ENCODE measurements at places on chromosomes 6 and 20.

GRCh38 chr6:153208706-153209105 lies 77.6 kb upstream of the RGS17 start:
- no peak for DNase-seq

DNA sequence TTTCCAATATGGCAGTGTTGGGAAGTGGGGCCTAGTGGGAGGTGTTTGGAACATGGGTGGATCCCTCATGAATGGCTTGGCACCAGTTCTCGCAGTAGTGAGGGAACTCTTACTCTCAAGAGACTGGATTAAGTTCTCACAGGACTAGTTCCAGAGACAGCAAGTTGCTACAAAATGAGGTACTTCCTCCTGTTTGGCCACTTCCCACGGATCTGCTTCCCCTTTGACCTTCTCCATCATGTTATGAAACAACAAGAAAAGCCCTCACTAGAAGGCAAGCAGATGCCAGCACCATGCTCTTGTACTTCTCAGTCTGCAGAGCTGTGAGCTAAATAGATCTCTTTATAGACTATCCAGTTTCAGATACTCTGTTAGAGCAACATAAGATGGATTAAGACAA lies 3.1 kb downstream of the RSPH3 start:
- no peak for DNase-seq

DNA sequence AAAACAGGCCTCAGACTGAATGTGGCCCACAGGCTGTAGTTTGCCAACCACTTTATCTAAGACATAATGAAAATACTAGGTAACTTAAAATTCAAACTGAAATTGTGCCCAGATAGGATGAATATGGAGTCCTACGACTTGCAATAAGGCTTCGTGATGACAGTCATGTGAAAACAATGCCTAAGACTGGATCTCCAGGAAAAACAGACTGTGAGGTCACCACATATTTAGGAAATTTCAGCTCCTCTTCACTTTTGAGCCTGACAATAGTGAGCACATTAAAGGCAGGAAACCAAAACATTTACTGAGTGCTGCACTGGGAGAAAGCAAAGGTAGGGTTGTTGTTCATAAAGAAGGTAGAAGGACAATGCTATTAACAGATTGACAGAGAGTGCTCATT lies 50.0 kb downstream of the RTN4IP1 start:
- DNase-seq, result no peak

DNA sequence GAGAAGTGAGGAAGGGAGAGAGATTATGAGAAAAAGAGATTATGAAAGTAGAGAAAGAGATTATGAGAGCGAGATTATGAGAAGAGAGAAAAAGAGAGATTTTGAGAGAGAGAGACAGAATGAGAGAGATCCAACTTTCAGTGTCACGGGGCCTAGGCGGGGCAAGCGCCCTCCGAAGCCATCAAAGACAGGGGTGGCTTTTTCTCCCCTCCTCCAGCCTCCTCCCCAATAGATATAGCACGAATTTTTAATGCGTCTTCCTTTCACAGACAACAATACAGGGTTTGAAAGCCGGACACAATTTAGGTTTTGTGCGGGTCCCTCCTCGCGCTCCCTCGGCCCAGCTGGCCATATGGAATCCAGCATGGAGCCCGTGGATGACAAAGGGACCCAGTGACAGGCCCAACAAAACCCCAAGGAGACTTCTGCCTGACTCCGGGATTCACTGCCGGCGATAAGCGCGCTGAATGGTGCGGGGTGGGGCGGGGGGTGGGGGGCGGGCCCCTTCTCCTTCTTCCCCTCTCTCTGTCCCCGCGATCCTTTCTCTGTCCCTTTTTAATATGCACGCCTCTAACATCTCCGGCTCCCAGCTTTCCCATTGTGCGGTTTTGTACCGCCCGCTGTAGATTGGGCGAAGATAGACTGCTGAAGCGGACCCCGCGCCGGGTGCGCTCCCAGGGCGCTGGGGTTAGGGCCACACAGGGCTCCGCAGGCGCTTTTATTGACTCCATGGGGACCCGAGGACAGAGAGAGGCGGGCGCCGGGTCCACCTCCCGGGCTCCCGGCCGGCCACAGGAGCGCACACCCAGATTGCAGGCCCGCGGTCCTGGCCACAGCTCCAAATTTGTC lies 5.4 kb downstream of the NKX2-2 start:
- DNase-seq, result no peak

GRCh38 chr6:150466196-150466595 lies 97.4 kb downstream of the IYD start:
- no peak for DNase-seq

DNA sequence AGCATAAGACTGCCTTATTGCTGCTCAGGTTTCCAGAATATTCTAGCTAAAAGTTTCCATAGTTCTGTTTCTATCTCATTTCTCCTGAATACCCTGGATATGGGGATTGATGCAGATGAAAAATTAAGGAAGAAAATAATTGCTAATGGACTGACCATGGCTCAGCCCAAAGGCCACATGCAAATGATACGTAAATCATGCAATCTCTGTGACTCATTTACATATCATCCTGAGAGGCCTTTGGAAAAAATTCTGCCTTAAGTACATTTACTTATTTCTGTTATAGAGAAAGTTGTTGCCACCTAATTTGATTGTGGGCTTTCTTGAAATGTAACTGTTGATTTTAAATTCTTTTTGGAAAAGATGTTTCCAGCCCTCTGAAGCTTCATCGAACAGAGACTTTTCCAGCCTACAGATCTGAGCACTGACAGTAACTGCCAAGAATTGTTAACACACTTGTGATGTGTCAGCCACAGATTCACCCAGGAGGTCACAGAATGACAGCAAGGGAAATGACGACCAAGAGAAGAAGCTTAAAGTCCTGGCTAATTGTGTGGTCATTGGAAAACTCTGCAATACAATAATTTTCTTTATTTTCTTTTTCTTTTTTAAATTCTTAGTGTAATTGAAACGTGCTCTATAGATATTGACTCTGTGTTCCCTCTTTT lies 174.8 kb downstream of the DOK5 start:
- no peak for DNase-seq

DNA sequence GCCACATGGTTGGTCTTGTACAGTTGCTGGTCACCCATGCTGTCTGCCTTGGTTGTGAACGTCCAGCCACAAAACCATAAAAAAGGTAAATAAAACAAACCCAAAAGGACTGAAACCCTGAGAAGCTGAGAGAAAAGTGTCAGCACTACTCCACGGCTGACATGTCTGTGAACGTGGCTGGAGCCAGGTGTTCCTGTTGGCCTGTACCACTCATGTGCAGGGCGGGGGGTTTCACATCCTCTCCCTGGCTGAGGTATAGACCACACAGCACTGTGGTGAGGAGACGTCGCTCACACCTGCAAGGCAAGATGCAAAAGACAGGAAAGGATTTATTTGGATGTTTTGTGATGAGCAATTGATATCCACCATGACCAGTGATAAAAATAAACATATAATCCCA lies 51.9 kb upstream of the MRPS10 start:
- DNase-seq, result no peak

GRCh38 chr20:22675341-22675740 lies 91.0 kb upstream of the FOXA2 start:
- DNase-seq, result no peak

DNA sequence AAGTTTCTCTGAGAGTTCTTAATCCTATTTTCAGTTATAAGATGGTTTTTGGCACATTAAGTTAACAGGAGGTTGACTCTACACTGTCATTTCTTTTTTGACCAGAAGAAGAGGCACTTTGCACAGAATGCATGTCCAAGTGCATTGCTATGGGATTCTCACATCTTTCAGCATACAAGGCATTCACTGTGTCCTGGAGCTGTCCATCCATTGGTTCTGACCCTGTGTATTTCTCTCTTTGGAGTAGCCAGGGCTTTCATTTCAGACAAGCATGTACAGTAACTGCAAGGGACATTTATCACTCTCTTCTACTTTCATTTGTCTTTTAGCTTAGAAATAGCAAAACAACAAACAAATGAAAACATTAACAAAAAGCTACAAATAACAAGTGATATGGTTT lies 275.1 kb upstream of the IMPG1 start:
- no peak for DNase-seq

GRCh38 chr6:118320652-118321051 lies 227.4 kb upstream of the PLN start:
- no peak for DNase-seq

DNA sequence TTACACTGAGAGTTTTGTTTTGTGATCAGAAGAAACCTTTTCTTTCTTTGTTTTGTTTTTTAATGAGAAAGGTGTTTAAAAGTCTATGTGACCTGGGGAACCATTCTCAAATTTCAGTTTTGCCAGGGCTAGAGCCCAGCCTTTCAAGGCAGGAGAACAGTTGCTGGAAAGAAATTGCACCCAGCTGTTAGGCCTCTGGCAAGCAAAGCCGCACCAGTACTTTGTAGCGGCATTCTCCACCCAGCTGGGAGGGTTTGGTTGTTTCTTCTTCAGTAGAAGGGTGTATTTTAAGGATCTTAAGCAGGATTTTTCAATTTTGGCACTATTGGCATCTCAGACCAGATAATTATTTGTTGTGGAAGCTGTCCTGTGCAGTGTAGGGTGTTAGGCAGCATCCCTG lies 16.6 kb upstream of the MAPK13 start:
- DNase-seq, result no peak

DNA sequence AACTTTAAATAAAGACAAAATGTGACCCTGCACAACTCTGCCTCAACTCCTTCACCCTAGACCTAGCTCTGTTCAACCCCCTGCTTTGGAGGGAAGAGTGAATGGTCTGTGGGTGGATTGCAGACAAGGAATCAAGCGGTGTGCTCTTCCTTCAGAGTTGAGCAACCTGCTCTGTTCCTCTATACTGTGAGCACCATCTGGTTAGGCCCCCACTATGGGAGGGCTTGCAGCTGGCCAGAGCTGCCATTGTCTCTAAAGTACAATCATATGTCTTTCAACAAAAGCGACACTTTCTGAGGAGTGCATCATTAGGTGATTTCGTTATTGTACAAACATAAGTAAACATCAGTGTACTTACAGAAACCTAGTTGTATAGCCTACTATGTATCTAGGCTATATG lies 406.1 kb upstream of the MARCKS start:
- DNase-seq, result no peak

DNA sequence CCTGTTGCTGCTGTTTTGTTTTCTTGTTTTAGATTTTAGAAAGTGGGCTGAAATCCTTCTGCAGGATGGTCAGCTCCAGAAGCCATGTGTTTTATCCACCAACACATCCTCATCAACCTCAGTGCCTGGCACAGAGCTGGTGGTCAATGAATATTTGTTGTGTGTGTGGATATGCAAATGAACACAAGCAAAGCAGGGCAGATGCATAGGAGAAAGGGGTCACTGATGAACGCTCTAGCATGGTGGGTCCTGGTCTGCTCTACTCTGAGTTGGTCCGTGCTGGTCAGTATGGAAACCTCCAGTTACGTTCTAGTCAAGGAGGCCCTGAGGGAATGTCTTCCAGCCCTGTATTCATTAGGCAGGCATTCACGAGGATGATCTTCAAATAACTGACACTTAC lies 682.5 kb downstream of the QKI start:
- DNase-seq, result no peak

GRCh38 chr20:45279992-45280391 lies 25.6 kb upstream of the SLPI start:
- DNase-seq, result no peak

DNA sequence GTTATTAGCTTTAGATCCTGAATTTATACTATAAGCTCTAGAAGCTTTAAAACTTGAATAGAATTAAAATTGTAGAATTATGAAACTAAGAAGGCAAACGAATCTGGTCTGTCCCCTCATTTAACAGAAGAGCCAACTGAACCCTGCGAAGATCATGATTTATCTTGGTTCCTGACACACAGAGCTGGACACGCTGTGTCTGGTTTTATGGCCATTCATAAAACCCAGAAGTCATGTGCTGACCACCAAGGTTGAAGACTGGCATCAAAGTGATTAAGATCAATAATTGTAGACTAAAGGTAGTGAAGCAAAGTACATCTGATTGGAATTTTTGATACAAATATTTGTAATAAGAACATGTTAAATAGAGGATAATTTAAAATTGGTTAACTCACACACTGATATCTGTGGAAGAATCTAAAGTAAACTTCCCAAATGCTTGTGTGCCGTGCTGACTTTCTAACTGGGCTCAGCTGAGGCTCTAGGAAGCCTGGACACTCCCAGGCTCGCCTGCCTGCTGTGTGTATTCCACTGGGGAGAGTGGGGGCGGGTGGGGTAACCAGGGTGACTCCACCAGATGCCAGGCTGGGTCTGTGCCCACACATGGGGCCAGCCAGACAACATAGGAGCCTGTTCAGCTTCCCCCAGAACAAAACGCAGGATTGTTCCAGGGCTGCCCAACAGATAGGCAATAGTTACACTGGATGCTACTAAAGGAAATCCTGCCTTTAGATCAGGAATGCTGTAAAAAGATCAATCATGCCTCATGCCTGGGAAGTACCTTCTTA lies 42.1 kb upstream of the SLC22A3 start:
- no peak for DNase-seq

GRCh38 chr20:38253571-38253970 lies 7.0 kb downstream of the KIAA1755 start:
- no peak for DNase-seq

GRCh38 chr6:7636151-7636550 lies 46.2 kb downstream of the SNRNP48 start:
- no peak for DNase-seq

DNA sequence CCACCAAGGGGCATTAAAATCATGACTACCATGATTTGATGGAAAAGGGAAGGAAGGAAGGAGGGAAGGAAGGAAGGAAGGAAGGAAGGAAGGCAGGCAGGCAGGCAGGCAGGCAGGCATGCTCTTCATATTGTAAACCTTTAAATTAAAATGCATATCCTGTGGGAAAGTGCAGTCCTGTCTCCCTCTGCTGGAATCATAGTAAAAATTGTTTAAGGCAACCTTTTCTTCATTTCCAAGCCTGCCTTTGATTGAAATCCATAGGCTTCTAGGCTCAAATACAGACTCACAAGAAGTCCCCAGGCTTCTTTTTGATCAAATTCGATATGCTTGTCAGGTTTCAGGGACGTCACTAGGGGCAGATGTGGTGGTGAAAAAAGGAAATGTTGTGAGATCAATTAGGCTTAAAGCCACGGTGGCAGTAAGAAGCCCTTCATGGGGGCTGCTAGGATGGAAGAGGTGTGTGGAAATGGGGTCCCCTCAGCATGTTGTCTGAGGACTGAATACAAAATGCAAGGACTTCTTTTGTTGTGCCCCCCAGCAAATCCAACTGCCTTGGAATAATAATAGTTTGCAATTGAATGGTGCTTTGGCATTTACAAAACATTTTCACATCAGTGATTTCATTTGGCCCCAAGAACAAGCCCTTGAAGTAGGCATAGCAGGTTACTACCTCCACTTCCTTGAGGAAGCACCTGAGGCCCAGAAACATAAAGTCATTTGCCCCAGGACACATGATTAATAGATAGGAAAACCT lies 25.6 kb upstream of the GABRR1 start:
- DNase-seq, result no peak

GRCh38 chr6:38943964-38944363 lies 104.6 kb upstream of the GLP1R start:
- no peak for DNase-seq

DNA sequence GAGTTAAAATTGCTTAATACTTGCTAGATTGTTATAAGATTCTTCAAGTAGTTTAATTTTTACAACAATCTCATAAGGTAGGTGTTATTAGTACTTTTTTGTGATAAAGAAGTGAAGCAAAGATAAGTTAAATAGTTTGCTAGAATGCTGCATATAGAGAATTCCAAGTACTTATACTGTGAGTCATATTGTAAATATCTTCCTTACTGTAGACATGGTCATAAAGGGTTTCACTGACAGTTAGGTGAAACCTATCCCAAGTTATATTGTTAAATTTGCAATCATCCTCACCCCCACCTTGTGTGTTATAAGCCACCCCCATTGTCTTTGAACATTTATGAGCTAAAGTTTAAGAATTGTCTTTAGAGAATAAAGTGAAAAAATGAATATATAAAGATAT lies 142.0 kb downstream of the FAM83B start:
- DNase-seq, result no peak

- no peak for DNase-seq
Measured at GRCh38 chr6:108895571-108895970, 47.3 kb downstream of the ARMC2 start.
